ENCODE measurements at places on chromosomes 11 and 22. TPM values are rescaled to one million over a fixed set of nuclear protein-coding genes. Genes with fewer than 3 reads are reported as not detected.
A peak's percentile ranks its signal among the peaks of the same experiment; 100 is the strongest.

GRCh38 chr22:19497245-19497644 lies 17.5 kb downstream of the CDC45 start:
- no peak overlapping the region for H3K27ac ChIP-seq
- H3K4me1 ChIP-seq, result peaks cover 3% of the 10 kb centered on the region
- peak; percentile 97 for DNase-seq
- no peak overlapping the region for H3K4me3 ChIP-seq
- no peaks in the 10 kb centered on the region for H3K27me3 ChIP-seq
- H3K36me3 ChIP-seq, result peaks cover 4% of the 10 kb centered on the region

DNA sequence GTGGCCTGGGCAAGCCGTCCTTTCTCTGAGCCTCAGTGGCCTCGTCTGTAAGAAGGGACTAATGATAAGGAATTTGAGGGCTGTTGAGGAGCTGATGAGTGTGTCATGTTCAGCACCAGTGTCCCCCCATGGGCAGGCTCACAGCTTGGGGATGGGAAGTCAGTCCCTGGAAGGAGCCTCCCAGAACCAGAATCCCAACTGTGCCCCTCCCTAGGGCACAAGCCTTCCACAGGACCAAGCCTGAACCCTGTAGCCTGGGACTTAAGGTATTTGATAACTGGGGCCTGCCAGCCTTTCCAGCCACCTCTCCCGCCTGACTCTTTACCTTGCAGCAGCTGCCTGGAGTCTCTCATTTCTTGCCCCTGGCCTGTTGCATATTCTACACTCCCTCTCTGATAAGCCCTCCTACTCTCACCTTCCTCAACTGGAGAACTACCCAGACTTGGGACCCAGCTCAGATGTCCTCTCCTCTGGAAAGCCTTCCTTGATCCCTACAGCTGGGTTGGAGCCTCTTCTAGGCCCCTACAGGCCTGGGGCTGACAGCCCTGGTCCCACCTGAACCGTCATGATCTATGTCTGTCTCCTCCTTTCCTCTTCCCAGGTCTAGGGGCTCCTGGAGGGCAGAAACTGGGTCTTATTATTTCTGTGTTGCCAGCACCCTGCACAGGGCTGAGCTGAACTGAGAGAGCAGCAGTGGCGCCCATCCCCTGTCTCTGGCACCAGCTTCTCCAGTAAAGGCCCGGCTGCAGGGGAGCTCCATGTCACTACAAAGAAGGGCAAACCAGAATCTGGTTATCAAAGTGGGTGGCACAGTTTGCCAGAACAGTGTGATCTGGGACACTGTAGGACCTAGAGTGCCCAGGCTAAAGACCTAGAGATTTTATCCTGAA lies 1.6 kb downstream of the P2RY2 start:
- no peaks in the 10 kb centered on the region for H3K36me3 ChIP-seq
- no peak overlapping the region for H3K4me3 ChIP-seq
- H3K4me1 ChIP-seq, result no peaks in the 10 kb centered on the region
- no peak for DNase-seq
- peaks cover 66% of the 10 kb centered on the region for H3K27me3 ChIP-seq

GRCh38 chr11:115104851-115105453 lies 399.3 kb downstream of the CADM1 start:
- no peak overlapping the region for H3K27ac ChIP-seq
- H3K4me3 ChIP-seq, result no peak overlapping the region
- DNase-seq, result no peak
- H3K4me1 ChIP-seq, result no peaks in the 10 kb centered on the region
- no peaks in the 10 kb centered on the region for H3K36me3 ChIP-seq

DNA sequence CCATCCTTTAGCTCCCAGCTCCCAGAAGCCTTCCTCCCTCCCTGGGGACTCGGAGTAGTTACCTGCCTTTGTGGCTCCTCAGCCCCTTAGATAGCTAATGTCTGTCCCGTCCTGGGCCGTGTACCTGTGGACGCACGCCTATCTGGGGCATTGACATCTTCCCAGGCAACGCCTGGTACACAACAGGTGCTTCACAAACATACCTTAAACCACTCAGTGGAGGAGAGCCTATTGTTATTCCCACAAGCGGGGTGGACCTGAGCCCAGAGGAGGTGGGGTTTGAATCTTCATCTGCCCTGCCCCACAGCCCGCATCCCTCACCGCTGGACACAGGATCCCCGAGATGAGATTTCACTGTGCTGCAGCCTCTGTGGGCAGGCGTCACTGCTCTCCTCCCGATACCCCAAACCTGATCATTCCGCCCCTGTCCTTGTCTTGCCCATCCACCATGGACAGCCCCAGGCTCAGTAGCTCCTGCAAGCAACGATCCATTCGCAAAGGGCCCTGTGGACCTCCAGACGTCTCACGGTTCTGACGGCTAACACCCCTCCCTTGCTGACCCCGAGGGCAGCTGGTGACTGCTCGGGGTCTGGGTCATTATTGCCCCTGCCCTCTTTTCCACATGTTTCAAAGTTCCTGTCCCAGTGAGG lies 73.8 kb upstream of the SHISAL1 start:
- H3K27ac ChIP-seq, result no peak overlapping the region
- no peak overlapping the region for H3K4me3 ChIP-seq
- DNase-seq, result no peak
- peaks cover 20% of the 10 kb centered on the region for H3K27me3 ChIP-seq
- H3K4me1 ChIP-seq, result no peaks in the 10 kb centered on the region

- H3K36me3 ChIP-seq, result no peaks in the 10 kb centered on the region
- no peak overlapping the region for H3K4me3 ChIP-seq
Observed at GRCh38 chr11:114664641-114665040, 13.7 kb upstream of the NXPE2 start.

DNA sequence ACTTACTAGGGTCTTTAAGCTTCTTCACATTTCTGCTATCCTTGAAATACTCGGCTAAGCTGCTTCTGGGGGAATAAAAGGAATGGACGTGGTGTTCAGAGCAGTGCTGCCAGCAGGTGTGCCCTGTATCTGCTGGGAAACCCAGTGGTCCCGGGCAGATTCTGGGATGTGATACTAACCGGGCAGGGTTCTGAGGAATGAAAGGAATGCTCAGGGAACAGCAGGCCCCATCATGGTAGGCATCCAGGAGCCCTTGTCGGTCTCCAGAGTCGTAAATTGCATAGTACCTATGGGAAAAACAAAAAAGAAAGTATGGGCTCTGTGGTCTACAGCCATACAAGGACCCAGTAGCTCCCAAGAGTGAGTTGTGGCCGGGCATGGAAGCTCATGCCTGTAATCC lies 4.5 kb upstream of the TMEM223 start:
- peaks cover 76% of the 10 kb centered on the region for H3K36me3 ChIP-seq
- H3K27ac ChIP-seq, result no peak overlapping the region
- H3K4me1 ChIP-seq, result peaks cover 5% of the 10 kb centered on the region
- DNase-seq, result no peak
- no peak overlapping the region for H3K4me3 ChIP-seq

APOBEC3B gene
- 17.6 TPM for total RNA-seq

SCGB1C1 gene
- total RNA-seq, result not detected

CRYBB3 gene
- not detected for total RNA-seq

SEPTIN3 gene
- under 0.01 TPM for total RNA-seq

PLA2G3 gene
- total RNA-seq, result under 0.01 TPM
